ENCODE measurements at places on chromosomes 12 and 14.

DNA sequence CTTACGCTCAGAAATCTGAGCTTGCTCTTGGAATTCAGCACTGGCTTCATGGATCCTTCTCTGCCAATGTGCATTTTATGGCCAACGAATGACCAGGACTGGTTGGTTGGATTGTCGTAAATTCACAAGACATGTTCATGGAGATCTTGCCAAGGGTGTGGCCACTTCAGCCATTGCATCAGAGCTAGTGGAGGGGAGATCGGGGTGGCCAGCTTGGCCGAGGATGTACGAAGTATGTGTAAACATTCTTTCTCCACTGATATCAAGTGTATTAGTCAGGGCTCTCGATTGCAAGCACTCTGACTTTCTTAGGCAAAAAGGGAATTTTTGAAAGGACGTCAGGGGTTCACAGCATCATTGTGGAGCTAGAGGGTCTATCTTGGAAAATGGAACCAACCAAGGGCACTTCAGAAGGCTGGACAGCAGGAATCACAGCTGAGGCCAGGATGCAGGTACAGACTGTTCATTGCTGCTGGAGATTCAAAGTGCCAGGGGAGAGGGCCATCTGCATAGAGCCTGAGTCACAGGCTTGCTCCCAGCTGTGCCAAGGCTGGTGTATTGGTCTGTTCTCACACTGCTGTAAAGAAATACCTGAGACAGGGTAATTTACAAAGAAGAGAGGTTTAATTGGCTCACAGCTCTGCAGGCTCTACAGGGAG, 32.9 kb upstream of the ADGRD1 start:
- no peak for DNase-seq

GRCh38 chr12:59780605-59781135, 184.8 kb downstream of the SLC16A7 start:
- DNase-seq: no peak

- DNase-seq: no peak
These were observed 1272.6 kb downstream of the AACS start for GRCh38 chr12:126337556-126338441.

GRCh38 chr14:58167057-58167456, 15.0 kb upstream of the ARMH4 start:
- no peak for DNase-seq

- no peak for DNase-seq
These were observed 214.1 kb upstream of the PLEKHG7 start for GRCh38 chr12:92488735-92489134.

- DNase-seq: no peak
These were observed 44.4 kb upstream of the PLEKHA5 start for GRCh38 chr12:19085090-19085489.

- DNase-seq: no peak
These were observed 158.6 kb downstream of the ANO4 start for GRCh38 chr12:100953217-100953616.

- DNase-seq: no peak
These were observed 2.6 kb upstream of the PRKAB1 start for GRCh38 chr12:119665164-119665929.

DNA sequence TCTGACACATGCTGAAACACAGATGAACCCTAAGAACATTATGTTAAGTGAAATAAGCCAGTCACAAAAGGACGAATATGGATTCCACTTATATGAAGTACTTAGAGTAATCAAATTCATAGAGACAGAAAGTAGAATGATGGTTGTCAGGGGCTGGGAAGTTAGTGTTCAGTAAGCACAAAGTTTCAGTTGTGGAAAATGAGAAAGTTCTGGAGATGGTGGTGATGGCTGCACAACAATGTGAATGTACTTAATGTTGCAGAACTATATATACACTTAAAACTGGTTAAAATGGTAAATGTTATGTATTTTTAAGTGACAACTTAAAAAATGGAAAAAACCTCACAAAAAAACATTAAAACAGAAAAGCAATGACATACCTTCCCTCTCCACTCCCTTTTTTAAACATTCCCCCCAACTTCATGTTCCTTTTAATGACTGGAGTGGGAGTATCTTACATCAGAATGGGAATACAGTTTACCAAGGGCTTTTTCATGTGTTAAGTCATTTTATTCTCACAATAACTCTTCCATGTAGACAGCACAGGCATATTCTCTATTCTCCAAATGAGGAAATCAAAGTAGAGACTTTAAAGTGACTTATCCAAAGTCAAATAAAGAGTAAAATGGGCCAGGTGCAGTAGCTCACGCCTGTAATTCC, 24.0 kb downstream of the BTBD7 start:
- DNase-seq: no peak

DNA sequence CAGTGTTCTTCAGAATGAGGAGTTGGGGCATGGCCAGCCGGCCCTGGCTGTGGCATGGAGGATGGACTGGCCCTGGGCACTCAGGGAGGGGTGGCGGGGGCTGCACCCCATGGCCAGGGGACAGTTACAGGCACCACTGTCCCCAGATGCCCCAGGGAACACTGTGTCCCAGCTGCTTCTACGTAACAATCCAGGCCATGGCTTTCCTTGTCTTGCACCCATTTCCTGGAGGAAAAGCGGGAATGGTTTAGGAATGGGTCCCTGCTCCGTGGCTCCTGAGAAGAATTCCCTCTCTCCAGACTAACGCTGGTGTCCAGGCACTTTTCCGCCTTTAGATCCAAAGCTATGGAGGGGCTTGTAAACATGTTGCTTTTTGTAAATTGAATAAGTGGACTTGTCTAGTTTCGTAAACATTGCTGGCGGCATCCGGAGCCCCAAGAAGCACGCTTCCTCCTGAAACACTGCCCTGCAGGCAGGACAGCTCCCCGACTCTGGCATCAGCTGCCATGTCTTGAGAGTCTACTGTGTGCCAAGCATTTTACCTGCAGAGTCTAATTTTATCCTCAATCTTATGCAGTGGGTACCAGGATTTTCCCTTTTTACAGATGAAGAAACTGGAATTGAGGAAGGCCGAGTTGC, 238.3 kb downstream of the SLC41A2 start:
- no peak for DNase-seq

- DNase-seq: no peak
These were observed 25.6 kb downstream of the NDUFA12 start for GRCh38 chr12:94977766-94978468.

DNA sequence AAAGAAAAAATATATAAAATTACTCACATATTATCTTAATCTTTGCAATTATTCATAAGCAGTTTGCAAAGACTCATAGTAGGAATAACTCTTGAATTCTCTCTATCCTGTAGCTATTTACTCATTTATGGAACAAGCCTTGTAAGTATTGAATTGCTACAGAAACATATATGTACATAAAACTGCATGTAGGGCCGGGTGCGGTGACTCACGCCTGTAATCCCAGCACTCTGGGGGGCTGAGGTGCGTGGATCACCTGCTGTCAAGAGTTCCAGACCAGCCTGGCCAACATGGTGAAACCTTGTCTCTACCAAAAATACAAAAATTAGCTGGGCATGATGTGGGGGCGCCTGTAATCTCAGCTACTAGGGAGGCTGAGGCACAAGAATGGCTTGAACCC, 286.2 kb downstream of the PPFIA2 start:
- DNase-seq: no peak

DNA sequence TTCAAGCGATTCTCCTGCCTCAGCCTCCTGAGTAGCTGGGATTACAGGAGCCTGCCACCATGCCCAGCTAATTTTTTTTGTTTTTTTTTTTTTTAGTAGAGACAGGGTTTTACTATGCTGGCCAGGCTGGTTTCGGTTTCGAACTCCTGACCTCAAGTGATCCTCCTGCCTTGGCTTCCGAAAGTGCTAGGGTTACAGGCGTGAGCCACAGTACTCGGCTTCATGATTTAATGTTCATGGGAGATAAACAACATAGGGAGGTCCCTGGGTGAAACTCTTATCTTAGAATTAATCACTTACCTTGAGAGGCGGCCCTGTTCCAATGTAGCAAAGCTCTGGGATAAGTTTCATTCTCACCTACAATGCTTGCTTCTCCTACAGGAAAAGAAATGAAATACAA, 48.3 kb downstream of the SEL1L start:
- DNase-seq: no peak

GRCh38 chr14:58177125-58177524, 22.8 kb upstream of the ACTR10 start:
- DNase-seq: no peak

DNA sequence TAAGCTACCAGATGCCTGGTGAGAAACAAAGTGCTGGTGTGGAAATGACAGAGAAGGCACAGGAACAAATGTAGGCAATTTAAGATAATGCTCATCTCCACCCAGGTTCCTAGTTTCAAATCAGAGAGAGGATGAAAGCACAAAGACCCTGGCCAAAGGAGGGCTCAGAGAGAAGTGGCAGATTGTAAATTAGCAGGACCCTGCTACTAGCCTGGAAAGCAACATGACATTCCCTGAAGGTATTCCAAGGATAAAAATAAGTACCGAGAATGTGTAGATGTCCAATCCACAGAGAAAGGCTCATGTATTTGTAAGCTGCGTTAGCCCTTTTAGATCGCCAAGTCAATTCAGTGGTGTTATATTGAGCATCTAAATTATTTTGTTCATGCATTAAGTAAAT, 324.0 kb downstream of the TMEM117 start:
- no peak for DNase-seq

DNA sequence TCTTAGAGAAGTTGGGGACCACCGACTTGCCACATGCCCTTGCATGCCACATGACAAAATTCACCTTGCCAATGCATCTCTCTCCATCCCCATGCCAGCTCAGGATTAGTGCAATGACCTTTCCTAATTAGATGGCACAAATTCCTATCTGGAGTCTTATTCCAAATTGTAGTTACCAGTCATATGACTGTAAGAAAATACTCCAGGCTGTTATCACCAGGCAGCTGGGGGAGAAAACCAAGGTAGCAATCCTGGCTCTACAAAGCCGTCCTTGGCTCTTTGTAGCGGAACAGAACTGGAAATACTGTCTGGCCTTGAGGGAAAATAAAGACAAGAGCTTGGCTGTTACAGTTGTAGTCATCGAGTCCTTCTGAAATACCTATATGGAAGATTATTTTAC, 208.5 kb upstream of the DIO2 start:
- no peak for DNase-seq

DNA sequence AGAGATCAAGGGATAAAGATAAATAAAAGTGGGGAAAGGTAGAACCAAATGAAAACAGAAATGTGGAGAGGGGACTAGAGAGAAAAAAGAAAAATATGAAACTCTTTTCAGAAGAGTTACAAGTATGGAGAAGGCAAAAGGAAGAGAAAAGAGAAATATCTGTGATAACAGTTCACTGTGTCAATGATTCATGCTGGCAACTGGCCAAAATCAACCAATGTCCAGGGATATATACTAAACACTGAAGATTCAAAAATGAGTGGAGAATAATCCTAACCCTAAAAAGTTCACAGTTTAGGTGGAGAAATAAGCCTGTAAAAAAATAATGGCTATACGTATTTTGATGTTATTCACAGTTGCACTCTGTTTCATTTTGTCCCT, 372.3 kb upstream of the KITLG start:
- no peak for DNase-seq

Data from neural crest cell (in vitro differentiated cells).